Thoracic aorta (tissue), 2 donors: ENCODE measurements at places on chromosomes 13 and 19.

- DNase-seq: no peak
Observed at GRCh38 chr13:32733690-32734089, 147.4 kb downstream of the PDS5B start.

DNA sequence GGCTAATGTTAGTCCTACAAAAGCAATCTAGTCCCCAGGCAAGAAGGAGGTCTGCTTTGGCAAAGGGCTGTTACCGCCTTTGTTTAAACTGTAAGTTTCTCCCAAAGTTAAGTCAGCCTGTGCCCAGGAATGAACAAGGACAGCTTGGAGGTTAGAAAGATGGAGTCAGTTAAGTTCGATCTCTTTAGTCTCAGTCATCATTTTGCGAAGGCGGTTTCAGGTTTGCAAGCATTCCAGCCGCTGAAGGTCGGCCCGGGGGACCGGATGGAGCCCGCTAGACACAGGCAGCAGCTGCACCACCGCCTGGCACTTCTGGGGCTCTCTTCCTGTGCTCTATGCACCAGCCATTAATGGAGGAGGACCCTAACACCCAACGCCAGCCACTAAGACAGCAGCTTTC is 91.3 kb downstream of the STK24 start:
- no peak for DNase-seq

GRCh38 chr19:23312515-23312914 is 62.3 kb upstream of the ZNF724 start:
- no peak for DNase-seq

DNA sequence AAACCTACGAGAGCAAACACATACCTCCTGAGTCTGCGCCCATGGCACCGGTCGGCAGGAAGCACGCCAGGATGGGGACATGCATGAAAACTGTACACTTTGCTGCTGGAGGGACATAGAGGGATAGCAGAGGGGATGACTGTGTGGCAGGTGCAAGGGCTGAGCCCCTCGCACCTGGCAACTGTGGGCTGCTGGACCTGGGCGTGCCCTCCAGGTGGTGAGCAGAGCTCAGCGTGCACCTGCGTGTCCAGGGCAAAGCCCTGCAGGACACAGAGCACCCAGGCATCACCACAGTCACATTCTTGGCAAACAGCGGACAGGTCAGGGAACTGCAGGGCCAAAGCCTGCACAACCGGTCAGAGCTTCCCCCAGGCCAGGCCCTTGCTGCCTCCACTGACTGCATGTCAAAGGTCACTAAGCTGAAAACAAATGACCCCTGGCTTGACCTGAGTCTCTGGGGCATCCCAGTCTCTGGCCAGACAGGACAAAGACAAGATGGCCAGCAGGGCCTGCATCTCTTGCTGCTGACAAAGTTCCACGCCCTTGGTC is 9.0 kb upstream of the ISYNA1 start:
- no peak for DNase-seq

GRCh38 chr13:36616706-36617105 is 57.1 kb upstream of the SERTM1 start:
- DNase-seq: no peak

DNA sequence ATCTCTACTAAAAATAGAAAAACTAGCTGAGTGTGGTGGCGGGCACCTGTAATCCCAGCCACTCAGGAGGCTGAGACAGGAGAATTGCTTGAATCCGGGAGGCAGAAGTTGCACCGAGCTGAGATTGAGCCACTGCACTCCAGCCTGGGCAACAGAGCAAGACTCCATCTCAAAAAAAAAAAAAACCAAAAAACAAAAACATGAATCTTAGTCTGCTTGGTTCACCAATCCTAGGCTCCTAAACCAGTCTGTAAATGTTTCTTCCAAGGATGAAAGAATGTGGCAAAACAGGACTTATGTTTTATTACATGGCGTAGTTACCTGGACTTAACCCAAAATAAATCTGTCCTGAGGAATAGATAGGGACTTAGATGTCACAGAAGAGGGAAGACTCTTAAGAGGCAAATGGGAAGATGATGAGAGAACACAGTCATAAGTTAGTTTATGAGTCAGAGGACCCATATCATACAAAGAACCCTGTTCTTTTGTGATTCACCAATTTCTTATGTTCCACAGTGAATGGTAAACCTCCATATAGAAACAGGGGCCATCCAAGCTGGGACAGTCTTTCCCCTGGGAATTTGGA is 6.9 kb upstream of the FBXL3 start:
- no peak for DNase-seq
